ENCODE measurements at places on chromosomes 6 and 20. TPM values are rescaled to one million over a fixed set of nuclear protein-coding genes. Genes with fewer than 3 reads are reported as not detected.

The CPNE5 gene
- 2.2 TPM for polyA plus RNA-seq

GRCh38 chr6:125169058-125169457 is 15.5 kb downstream of the TPD52L1 start:
- peak overlapping the region; percentile 55 for H3K27ac ChIP-seq
- peak; percentile 75 for DNase-seq
- no peak overlapping the region for H3K4me3 ChIP-seq
- peaks cover 36% of the 10 kb centered on the region for H3K4me1 ChIP-seq
- no peaks in the 10 kb centered on the region for H3K27me3 ChIP-seq

DNA sequence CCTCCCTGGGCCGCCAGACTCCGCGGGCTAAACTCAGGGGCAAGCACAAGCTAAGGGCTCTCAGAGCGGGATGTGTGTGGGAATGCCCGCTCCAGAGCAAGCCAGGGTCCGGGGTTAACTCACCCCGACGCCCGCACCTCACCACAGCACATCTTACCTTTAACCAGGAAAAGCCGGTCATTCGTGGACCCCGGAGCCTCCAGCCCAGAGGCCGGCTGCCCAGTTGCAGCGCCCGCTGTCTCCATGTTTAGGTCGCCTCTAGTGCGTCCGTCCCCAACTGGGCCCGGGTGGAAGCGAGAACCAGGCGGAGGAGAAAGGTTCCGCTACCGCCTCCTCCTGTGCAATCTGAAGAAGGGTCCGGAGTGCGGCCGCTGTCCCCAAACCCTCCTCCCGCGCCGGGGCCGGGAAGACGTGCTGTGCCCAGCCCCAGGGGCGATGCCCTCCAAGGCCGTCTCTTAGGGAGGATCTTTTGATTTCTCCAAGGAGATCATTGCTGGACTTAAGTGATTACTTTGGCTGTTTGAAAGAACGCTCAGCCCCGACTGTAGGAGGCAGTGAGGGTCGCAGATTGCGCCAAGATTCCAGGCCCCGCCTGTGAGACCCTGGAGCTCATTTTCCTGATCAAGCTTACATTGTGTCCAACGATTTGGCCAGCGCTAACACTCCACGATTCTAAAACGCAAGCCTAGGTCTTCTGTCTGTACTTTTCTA is at the start of gene TMEM242:
Gene TMEM242, minus strand, starts transcription at position 265 of the 711 bp plus-strand sequence. Its CDS starts 20 bp downstream, at position 245.
- H3K4me3 ChIP-seq, result peak within 1 kb of the TSS; percentile 64
- H3K27me3 ChIP-seq, result no peaks in the 10 kb centered on the region
- H3K36me3 ChIP-seq, result peaks cover 5% of the 10 kb centered on the region
- H3K27ac ChIP-seq, result peak within 1 kb of the TSS; percentile 87
- H3K4me1 ChIP-seq, result peaks cover 8% of the 10 kb centered on the region
- DNase-seq, result peak; percentile 93

- no peak for DNase-seq
- H3K4me3 ChIP-seq, result no peak overlapping the region
- H3K4me1 ChIP-seq, result no peaks in the 10 kb centered on the region
- H3K27me3 ChIP-seq, result no peaks in the 10 kb centered on the region
- H3K36me3 ChIP-seq, result no peaks in the 10 kb centered on the region
These were observed 289.7 kb downstream of the UTRN start for GRCh38 chr6:144574796-144575195.

DNA sequence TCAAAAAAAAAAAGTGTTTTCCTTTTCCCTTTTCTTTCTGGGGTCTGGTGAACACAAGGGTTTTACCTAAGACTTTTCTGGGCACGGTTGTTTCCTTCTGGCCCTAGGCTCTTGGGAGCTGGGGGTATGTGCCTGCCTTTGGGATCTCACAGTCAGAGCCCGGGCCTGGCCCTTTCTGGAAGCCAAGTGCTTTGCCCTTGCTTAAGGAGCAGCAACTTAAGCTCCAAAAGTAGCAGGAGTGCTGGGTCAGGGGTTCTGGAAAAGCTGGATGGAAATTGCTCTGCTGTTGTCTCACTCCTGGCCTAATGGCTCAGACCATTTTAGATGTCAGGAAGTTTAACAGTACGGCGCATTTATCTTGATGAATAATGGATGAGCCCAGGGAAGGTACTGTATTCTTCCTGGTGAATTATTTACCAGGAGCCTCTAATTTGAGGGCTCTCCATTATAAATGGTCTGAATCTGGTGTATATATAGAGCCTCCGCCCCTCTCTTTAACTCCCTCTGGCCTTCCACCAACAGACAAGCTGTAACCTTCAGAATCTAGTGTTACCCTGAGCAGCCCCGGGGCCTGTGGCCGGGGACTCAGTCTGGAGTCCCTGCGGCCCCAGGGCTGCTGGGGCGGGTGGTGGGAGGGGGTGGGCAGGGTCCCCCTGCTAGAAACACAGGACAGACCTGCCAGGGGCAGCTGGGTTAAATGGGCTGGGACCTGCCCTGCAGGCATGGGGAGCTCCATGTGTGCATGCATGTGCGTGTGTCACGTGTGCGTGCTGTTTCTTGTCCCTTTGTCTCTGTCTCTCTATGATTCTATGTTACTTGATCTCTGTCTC is 37.5 kb downstream of the PTK7 start:
- no peaks in the 10 kb centered on the region for H3K36me3 ChIP-seq
- H3K27me3 ChIP-seq, result no peaks in the 10 kb centered on the region
- peaks cover 10% of the 10 kb centered on the region for H3K4me1 ChIP-seq

- no peaks in the 10 kb centered on the region for H3K27me3 ChIP-seq
- no peak for DNase-seq
- no peaks in the 10 kb centered on the region for H3K4me1 ChIP-seq
- H3K36me3 ChIP-seq, result no peaks in the 10 kb centered on the region
- H3K27ac ChIP-seq, result no peak overlapping the region
These were observed 75.9 kb upstream of the PMEPA1 start for GRCh38 chr20:57785720-57786119.

The CGA gene
- polyA plus RNA-seq, result not detected

DNA sequence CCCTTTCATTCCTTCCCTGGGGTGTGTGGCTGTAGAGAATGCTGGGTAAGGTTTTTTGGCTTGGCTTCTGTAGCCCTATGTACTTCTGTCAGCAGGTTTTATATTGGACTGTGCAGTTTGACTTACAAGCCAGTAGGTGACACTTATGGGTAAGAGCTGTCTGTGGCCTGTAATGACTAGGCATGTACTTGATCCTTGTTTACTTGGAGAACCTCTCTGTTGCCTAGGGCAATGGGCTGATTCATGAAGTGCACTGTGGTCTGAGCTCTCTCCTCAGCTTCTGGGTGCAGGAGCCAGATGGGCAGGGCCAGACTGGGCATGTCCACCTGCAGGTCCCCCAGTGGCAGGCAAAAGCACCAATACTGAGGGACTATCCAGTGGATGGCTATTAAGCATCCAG is 544.6 kb downstream of the ADGRB3 start:
- no peak overlapping the region for H3K4me3 ChIP-seq
- H3K36me3 ChIP-seq, result no peaks in the 10 kb centered on the region
- H3K27me3 ChIP-seq, result no peaks in the 10 kb centered on the region
- H3K4me1 ChIP-seq, result no peaks in the 10 kb centered on the region

GRCh38 chr6:97176468-97176867 is 106.5 kb downstream of the MMS22L start:
- H3K4me1 ChIP-seq, result no peaks in the 10 kb centered on the region
- H3K4me3 ChIP-seq, result no peak overlapping the region
- no peaks in the 10 kb centered on the region for H3K36me3 ChIP-seq
- no peak overlapping the region for H3K27ac ChIP-seq

The CRISP2 gene
- polyA plus RNA-seq, result not detected

DNA sequence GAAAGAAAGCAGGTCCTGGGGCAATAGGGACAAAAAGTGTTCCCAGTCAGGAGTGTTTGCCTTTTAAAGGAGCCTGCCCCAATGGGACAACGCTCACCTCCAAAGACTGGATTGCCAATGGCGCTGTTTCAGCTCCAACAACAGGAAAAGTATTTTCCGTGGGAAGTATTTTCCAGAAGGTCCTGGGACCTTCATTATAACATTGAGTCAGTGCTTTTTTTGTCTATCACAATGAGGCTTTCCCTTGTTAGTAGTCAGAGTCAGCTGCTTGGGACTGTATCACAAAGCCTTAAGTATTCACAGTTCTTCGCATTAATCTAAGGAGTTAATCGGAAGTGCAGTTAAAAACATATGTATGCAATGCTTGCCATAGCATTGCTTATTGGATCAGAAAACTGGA is 17.3 kb downstream of the TRAF3IP2 start:
- DNase-seq, result no peak
- peaks cover 32% of the 10 kb centered on the region for H3K4me1 ChIP-seq
- H3K4me3 ChIP-seq, result no peak overlapping the region
- H3K27me3 ChIP-seq, result no peaks in the 10 kb centered on the region

DNA sequence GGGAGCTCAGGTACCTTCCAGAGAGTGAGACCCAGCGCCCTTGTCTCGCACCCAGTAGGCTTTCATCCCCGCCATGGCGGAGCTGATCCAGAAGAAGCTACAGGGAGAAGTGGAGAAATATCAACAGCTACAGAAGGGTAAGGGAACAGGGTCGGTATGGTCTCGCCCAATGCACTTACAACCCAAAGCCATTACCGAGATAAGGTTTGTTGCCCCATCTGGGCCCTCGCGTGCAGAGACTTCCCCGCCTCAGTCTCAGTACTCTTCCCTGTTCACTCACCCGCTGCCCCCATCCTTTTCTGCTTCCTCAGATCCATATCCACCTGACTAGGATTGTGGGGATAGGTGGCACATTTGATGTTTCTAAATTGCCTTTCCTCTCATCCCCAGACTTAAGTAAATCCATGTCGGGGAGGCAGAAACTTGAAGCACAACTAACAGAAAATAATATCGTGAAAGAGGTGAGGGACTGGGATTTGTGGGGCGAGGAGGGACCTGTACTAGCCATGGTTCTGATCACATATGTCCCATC is 449 bp downstream of the PFDN6 start:
- H3K27ac ChIP-seq, result peak overlapping the region; percentile 57
- no peak for DNase-seq
- no peaks in the 10 kb centered on the region for H3K27me3 ChIP-seq
- H3K4me3 ChIP-seq, result peak overlapping the region; percentile 57
- H3K4me1 ChIP-seq, result peaks cover 5% of the 10 kb centered on the region
